ENCODE measurements at places on chromosomes 16 and 17. TPM values are rescaled to one million over a fixed set of nuclear protein-coding genes. Genes with fewer than 3 reads are reported as not detected.
A peak's percentile ranks its signal among the peaks of the same experiment; 100 is the strongest.

GRCh38 chr17:44130693-44131349 lies 7.4 kb upstream of the HDAC5 start:
- no peaks in the 10 kb centered on the region for H3K4me1 ChIP-seq
- H3K27ac ChIP-seq = no peak overlapping the region
- H3K27me3 ChIP-seq = no peaks in the 10 kb centered on the region
- H3K36me3 ChIP-seq = no peaks in the 10 kb centered on the region
- DNase-seq = no peak

DNA sequence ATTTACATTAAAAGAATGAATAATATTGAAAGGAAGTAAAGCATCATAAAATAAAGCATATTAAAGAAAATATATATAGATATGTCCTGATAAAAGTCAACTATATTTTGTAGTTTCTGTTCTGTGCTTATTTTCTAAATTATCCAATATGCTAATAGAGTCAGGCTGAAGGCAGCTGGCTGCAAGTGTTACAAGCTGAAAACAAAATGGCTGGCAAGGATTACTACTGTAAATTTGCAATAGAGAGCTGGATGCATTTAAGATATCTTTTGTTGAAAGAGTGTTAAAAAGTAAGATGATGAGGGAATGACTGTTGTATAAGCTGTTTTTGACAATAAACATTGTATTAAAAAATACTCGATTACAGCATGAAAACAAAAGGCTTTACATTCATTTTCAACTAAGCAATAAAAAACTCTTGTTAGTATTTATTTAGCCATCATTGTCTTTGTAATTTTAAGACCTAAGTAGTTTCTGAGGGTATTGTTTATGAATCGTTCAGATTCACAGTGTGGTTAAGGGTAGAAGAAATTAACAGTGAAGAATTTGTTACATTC lies 76.3 kb downstream of the TANC2 start:
- H3K27me3 ChIP-seq = no peaks in the 10 kb centered on the region
- no peaks in the 10 kb centered on the region for H3K36me3 ChIP-seq
- DNase-seq = no peak
- H3K4me3 ChIP-seq = no peak overlapping the region
- no peaks in the 10 kb centered on the region for H3K4me1 ChIP-seq

- H3K36me3 ChIP-seq = peaks cover 11% of the 10 kb centered on the region
- no peaks in the 10 kb centered on the region for H3K4me1 ChIP-seq
- H3K4me3 ChIP-seq = no peak overlapping the region
- no peak for DNase-seq
- H3K27ac ChIP-seq = no peak overlapping the region
Observed at GRCh38 chr17:80842456-80843013, 149.1 kb upstream of the CHMP6 start.

DNA sequence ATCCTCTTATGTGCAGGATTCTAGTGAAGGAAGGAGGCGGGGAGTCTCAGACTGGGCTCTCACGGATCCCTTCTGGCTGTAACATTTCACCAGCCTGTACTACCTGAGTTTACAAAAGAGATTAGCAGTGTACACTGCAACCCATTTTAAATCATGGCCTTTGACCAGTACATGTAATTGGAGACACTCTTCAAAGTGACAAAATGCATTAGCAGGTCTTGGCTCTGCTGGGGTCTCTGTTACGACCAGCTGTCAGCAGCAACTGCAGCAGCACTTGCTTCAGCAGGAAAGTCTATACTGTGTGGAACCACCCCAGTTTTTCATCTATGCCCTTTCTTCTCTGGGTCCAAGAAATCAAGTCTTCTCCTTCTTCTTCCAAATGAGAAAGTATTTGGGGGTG lies 322.8 kb upstream of the ASIC2 start:
- H3K4me1 ChIP-seq = no peaks in the 10 kb centered on the region
- DNase-seq = no peak
- no peak overlapping the region for H3K4me3 ChIP-seq
- no peaks in the 10 kb centered on the region for H3K36me3 ChIP-seq

DNA sequence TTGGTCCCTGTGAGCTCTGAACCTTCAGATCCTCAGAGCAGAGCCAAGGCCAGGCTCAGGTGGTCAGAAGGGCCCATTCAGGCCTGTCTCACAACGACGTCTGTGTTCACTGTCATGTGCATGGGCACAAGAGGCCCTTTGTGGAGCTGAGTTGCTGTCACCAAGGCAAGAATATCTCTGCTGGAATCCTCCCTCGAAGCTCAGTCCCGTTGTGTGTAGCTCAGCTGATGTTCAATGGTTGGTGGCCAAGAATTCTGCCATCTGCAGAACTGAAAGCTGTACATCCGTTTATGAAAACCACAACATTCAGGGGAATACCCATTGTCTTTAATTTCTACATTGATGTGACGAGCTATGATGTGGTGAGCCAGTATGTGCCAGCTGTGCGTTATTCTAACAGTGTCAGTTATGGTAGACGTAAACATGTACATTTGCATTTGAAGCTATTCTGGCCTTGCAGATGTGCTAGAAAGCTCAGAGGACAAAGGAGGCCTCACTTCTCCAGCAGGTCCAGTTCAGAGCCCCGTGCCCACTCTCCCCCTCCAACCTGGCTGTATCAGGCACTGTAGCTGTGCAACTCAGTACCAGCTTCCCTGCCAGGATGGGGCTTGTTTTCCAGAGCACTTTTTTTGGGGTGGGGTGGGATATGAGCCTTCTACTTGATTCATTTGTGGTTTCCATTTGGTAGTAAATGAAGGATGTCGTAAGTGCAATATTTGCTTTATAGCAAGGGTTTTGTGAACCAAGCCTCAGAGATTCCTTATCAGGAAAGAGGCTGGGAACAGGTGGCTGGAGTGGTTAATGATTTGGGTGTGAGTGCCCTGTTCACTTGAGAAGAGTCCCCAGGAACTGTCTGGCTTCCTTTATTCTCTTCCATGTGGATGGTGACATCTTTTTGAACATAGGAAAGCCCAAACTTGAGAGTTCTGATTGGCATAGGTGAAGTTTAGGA lies 56.1 kb downstream of the B9D1 start:
- DNase-seq = peak; percentile 31
- no peak overlapping the region for H3K4me3 ChIP-seq
- H3K4me1 ChIP-seq = no peaks in the 10 kb centered on the region
- no peak overlapping the region for H3K27ac ChIP-seq
- H3K36me3 ChIP-seq = peaks cover 8% of the 10 kb centered on the region

GRCh38 chr16:9913604-9914326 lies 268.5 kb downstream of the GRIN2A start:
- DNase-seq = no peak
- H3K27me3 ChIP-seq = no peaks in the 10 kb centered on the region

HSD17B1 gene
- 3.3 TPM for total RNA-seq

DNA sequence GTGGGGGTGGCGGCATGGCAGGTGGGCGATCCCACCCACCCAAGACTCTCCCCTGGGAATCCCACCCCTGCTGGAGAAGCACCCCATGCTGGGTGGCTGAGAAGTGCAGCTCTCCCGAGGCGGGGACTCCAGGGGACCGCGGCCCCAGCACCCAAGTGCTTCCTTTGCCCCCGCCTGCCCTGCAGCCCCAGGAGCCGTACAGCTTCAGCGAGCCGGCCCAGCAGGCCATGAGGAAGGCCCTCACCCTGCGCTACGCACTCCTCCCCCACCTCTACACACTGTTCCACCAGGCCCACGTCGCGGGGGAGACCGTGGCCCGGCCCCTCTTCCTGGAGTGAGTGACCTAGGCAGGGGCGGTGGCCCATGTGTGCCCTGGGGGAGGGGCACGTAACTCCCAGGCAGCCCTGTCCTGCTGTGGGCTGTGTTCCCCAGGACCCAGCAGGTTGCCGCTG lies 11.7 kb downstream of the GAA start:
- H3K4me1 ChIP-seq = no peaks in the 10 kb centered on the region
- H3K36me3 ChIP-seq = peaks cover 6% of the 10 kb centered on the region

- peak overlapping the region; percentile 91 for H3K27ac ChIP-seq
- H3K36me3 ChIP-seq = peaks cover 47% of the 10 kb centered on the region
- peak overlapping the region; percentile 91 for H3K4me3 ChIP-seq
- H3K4me1 ChIP-seq = no peaks in the 10 kb centered on the region
Observed at GRCh38 chr17:15999974-16000827, 577 bp downstream of the TTC19 start.

GRCh38 chr17:19247473-19247872 lies 10.3 kb downstream of the EPN2 start:
- no peak overlapping the region for H3K27ac ChIP-seq
- H3K4me3 ChIP-seq = no peak overlapping the region
- no peaks in the 10 kb centered on the region for H3K27me3 ChIP-seq
- H3K4me1 ChIP-seq = peaks cover 11% of the 10 kb centered on the region

DNA sequence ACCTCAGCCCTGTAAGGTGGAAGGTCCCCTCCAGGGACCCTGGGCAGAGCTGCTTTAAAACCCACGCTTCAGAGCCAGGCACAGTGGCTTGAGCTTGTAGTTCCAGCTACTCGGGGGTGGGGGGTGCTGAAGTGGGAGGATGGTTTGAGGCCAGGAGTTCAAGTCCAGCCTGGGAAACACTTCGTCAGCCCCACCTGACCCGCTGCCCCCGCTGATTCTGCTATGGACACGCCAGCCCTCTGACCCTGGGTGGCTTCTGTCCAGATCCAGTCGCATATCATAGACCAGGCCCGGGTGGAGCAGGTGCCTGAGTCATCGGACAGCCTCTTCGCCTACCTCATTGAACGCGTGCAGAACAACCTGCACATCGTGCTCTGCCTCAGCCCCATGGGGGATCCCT lies 35.2 kb upstream of the KDM6B start:
- DNase-seq = no peak
- no peaks in the 10 kb centered on the region for H3K4me1 ChIP-seq
- no peak overlapping the region for H3K4me3 ChIP-seq
- H3K27ac ChIP-seq = no peak overlapping the region
- H3K36me3 ChIP-seq = no peaks in the 10 kb centered on the region

CBLN1 gene
- 1.3 TPM for total RNA-seq

TNFRSF17 gene
- not detected for total RNA-seq

DYNLL2 gene
- 46.2 TPM for total RNA-seq

GRCh38 chr17:65278820-65279184 lies 141.6 kb downstream of the RGS9 start:
- no peak overlapping the region for H3K4me3 ChIP-seq
- no peak for DNase-seq
- no peaks in the 10 kb centered on the region for H3K4me1 ChIP-seq
- no peak overlapping the region for H3K27ac ChIP-seq

DNA sequence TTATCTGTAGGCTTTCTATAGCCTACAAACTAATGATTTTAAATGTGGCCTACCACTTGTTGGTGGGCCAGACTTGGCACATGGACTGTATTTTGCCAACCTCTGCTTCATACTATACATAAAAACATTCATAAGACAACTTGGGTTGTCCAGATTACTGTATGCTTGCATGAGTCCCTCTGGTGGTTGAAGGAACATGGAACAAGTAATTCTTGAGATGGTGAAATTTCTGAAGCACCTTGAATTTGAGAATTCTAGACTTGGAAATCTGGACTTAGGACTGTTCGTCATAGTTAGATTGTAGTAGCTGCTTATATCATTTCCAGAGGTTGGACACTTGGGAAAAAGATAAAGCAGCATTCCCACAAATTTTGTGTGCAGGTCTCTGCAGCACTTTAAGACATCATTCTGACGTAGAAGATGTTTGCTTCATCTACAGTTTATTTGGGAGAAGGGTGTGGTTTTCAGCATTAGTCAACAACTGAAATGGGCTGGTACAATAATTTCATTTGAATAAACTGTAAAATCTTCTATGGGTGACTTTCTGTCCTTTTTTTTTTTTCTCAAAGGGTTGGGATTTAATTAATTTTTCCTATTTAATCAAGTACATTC lies 31.2 kb downstream of the NFATC3 start:
- H3K27ac ChIP-seq = no peak overlapping the region
- DNase-seq = no peak
- no peak overlapping the region for H3K4me3 ChIP-seq
- no peaks in the 10 kb centered on the region for H3K36me3 ChIP-seq
- no peaks in the 10 kb centered on the region for H3K27me3 ChIP-seq
- no peaks in the 10 kb centered on the region for H3K4me1 ChIP-seq

DNA sequence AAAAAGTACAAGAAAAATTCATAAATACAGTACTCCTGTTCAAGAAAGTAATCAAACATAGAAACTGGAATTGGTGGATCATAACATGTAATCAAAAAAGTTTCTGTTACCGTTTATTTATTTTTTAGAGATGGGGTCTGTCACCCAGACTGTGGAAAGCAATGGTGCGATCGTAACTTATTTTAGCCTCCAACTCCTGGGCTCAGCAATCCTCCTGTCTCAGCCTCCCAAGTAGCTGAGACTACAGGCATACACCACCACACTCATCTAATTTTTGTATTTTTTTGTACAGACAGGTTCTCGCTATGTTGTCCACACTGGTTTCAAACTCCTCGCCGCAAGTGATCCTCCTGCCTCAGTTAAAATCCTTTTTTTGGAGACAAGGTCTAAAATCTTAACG lies 22.5 kb downstream of the ARHGAP17 start:
- DNase-seq = no peak
- no peaks in the 10 kb centered on the region for H3K36me3 ChIP-seq
- peaks cover 10% of the 10 kb centered on the region for H3K4me1 ChIP-seq
- no peak overlapping the region for H3K27ac ChIP-seq
- no peak overlapping the region for H3K4me3 ChIP-seq
- no peaks in the 10 kb centered on the region for H3K27me3 ChIP-seq

DNA sequence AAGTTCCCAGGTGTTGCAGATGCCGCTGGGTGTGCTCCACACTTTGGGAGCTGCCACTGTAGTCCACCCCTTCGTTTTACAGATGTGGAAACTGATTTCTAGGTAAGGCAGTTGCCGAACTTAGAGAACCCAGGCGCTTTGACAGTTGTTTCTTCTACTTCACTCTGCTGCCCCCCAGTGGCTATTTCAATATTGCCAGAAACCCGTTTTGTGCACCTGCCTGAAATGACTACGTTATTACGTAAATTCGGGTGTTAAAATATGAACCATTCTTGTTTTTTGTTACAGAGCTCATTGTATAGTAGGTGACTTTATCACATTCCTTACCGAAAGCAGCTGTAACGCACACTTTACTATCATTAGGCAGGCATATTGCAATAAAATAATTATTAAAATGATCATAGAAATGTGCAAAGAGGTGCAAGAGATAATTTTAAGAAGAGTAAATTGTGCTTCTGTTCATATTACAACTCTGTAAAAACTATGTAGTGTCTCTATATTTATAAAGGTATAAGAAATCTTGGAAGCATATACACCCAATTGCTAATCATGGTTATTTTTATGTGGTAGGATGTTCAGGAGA lies 44.9 kb downstream of the OTOA start:
- H3K36me3 ChIP-seq = no peaks in the 10 kb centered on the region
- H3K4me1 ChIP-seq = no peaks in the 10 kb centered on the region
- peak; percentile 88 for DNase-seq
- H3K27ac ChIP-seq = no peak overlapping the region

GRCh38 chr17:76102944-76103273 lies 678 bp downstream of the EXOC7 start:
- H3K4me3 ChIP-seq = peak overlapping the region; percentile 93
- no peak overlapping the region for H3K27ac ChIP-seq

- H3K4me1 ChIP-seq = no peaks in the 10 kb centered on the region
- DNase-seq = no peak
Observed at GRCh38 chr16:17564856-17565255, 94.1 kb upstream of the XYLT1 start.

EFCAB13 gene
- 8.9 TPM for total RNA-seq

- H3K4me3 ChIP-seq = no peak overlapping the region
- H3K4me1 ChIP-seq = no peaks in the 10 kb centered on the region
- H3K36me3 ChIP-seq = no peaks in the 10 kb centered on the region
Observed at GRCh38 chr17:16569358-16569712, 331 bp upstream of the ZNF287 start.

GRCh38 chr17:58513267-58513964 lies 1.0 kb downstream of the MTMR4 start:
- peaks cover 41% of the 10 kb centered on the region for H3K36me3 ChIP-seq
- H3K4me3 ChIP-seq = peak overlapping the region; percentile 87
- DNase-seq = no peak
- H3K4me1 ChIP-seq = no peaks in the 10 kb centered on the region
- peak overlapping the region; percentile 34 for H3K27ac ChIP-seq
- no peaks in the 10 kb centered on the region for H3K27me3 ChIP-seq

All from endodermal cell (in vitro differentiated cells).